ENCODE measurements at places on chromosomes 3 and 15.

- no peak for DNase-seq
Measured at GRCh38 chr3:124078953-124079911, 87.3 kb upstream of the ROPN1 start.

- no peak for DNase-seq
Measured at GRCh38 chr15:89910891-89911626, 1.7 kb downstream of the ARPIN start.

DNA sequence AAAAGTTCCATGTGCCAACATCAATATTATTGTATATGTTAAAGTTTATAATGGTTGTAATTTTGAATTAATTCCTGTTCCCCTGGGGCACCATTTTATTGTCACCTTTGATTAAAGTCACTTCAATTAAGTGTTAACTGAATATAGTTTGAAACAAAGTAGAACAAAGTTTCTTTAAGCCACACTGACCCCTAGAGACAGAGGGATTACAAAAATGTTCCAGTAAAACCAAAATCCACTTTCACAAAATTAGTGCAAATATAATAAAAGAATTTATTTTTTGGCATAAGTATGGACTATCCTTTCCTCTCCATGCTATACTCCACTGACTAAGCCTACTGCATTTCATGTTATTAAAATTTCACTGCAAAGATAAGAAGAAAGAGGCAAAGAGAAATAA lies 123.9 kb downstream of the ZMAT3 start:
- no peak for DNase-seq

- no peak for DNase-seq
Measured at GRCh38 chr3:40858364-40859115, 333.8 kb downstream of the ZNF621 start.

GRCh38 chr3:176794406-176794805 lies 402.9 kb downstream of the TBL1XR1 start:
- DNase-seq, result no peak

- no peak for DNase-seq
Measured at GRCh38 chr3:135755330-135756105, 210.0 kb upstream of the PPP2R3A start.

DNA sequence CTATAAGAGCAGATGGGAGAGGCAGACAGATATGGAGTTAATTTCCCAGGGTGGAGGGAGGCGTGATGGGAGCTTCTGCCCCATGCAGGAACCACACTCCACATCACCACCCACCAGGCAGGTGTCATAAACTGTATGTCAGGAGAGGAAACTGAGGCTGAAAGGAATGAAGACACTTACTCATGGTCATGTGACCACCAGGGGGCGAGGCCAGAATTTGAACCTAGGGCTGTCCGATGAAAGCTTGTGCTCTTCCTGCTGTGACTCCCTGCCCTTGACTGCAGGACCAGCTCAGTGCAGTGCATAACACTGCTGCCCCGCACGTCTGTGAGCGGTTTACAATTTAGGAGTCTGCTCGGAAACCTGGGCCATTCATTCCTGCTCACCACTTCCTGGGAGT lies 28.8 kb downstream of the NUP210 start:
- no peak for DNase-seq

DNA sequence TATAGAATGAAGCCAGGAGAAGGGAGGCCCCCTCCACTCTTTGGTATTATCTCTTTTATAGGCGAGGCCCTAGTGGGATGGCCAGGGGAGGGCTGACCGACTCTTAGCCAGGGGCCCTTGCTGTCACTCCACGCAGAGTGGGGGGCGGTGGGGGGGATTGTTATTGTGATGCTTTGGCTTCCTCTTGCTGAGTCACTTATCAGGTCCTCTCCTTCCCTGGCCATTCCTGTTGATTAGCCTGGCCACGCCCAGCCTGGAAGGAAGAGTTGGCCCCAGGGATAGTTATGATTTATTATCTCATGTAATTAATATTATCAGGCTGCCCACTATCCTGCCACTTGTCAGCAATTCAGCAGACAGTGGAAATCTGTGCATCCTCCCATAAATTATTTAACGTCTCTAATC lies 25.5 kb upstream of the SKOR1 start:
- DNase-seq, result no peak

DNA sequence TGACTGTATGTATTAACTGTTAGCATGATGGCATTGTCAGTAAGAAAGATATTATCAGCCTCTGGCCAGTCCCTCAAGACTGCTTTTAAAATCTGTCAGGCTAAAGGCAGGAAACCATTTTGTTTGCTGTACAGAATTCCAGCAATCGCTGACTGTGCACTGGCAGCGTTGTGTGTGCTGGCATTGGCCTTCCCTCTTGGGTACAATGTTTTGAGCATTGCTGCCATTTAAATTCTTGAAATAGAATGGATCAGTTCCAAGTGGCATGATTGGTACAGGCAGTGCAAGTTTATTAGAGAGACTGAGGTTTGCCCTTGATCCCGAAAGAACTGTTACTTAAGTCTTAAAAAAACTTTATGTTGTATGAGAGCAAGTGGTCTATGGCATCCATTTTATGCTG lies 788.7 kb downstream of the OTOL1 start:
- no peak for DNase-seq

- no peak for DNase-seq
Measured at GRCh38 chr3:71994203-71994602, 209.3 kb upstream of the PROK2 start.

GRCh38 chr3:153290268-153291015 lies 128.4 kb downstream of the RAP2B start:
- no peak for DNase-seq

DNA sequence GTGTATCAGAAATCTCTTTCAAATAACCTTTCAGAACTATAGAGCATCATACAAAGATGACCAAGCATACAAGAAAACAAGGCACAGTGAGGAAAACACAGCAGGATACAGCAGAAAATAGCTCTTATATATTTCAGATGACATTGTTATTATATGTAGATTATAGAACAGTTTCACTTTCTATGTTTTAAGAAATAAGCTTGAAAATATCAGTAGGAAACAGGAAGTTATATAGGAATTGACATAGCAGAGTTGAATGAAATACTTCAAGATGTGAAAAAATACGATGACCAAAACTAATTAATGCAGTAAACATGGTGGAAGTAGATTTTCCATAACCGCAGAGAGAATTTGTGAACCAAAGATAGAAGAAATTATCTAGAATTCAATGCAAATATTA lies 75.2 kb downstream of the LYSMD4 start:
- DNase-seq, result no peak

DNA sequence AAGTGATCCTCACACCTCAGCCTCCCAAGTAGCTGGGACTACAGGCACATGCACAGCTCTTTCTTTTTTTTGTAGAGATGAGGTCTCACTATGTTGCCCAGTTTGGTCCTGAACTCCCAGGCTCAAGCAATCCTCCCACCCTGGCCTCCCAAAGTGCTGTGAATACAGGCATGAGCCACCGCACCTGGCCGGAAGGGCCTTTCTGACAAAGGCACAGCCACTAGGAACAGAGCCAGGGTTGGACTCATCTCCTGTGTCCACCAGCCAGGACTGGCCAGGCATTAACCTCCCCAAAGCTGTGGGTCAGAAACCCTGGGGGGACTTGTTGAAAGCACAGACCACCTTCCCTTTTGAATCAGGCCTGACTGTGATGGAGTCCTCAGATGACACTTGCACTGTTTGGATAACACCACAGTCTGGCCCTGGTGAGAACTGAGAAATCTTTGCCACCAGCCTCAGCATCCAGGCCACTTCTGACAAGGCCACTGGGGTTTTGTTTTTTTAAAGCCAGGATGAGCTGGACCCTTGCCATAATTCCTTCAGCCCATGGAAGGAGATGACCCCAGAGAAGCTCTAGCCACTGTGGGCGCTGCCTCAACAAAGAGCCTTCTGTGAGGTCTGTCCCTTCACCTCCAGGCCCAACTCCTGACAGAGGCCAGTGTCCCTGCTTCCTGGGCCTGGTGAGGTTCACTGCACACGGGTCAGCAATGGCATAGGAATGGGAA lies 4.8 kb downstream of the TKT start:
- DNase-seq, result no peak
